Aorta (tissue), 5 donors: ENCODE measurements at places on chromosomes 7 and 10. TPM values are rescaled to one million over a fixed set of nuclear protein-coding genes. Genes with fewer than 3 reads are reported as not detected.

The GPR15LG gene
- not detected for total RNA-seq

The TAS2R5 gene
- 5.0 TPM for total RNA-seq

The HOXA7 gene
- total RNA-seq, result 4.7 TPM

GRCh38 chr10:35356725-35357092 is 20.4 kb downstream of the CCNY start:
- H3K4me1 ChIP-seq, result peaks cover 6% of the 10 kb centered on the region
- H3K27me3 ChIP-seq, result no peaks in the 10 kb centered on the region
- H3K27ac ChIP-seq, result no peak overlapping the region
- no peaks in the 10 kb centered on the region for H3K36me3 ChIP-seq
- H3K4me3 ChIP-seq, result no peak overlapping the region

GRCh38 chr7:2711895-2712675 is 24.1 kb downstream of the AMZ1 start:
- DNase-seq, result no peak
- H3K4me1 ChIP-seq, result no peaks in the 10 kb centered on the region
- no peaks in the 10 kb centered on the region for H3K36me3 ChIP-seq
- H3K27ac ChIP-seq, result no peak overlapping the region
- H3K27me3 ChIP-seq, result no peaks in the 10 kb centered on the region

DNA sequence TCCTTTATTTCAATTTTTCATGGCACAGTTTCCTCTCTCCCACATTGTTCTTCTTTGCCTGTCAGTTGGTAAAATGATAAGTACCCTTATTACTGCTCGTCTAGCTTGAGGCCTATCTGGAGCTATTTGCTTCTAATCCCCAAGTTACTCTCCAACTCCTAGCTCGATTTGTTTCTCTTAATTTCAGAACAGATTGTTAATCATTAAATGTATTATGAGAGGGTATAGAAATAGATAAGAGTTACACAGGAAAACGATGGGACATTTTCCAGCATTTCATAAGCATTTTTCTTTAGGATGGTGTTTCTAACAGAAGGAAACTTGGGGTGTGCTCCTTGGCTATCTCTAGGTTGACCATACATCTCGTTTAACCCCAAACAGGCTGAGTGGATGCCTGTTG is 540.5 kb upstream of the FZD8 start:
- DNase-seq, result no peak
- peaks cover 3% of the 10 kb centered on the region for H3K4me1 ChIP-seq
- no peak overlapping the region for H3K4me3 ChIP-seq
- no peaks in the 10 kb centered on the region for H3K36me3 ChIP-seq
- no peaks in the 10 kb centered on the region for H3K27me3 ChIP-seq

- no peak for DNase-seq
- H3K27ac ChIP-seq, result no peak overlapping the region
- H3K36me3 ChIP-seq, result no peaks in the 10 kb centered on the region
- no peak overlapping the region for H3K4me3 ChIP-seq
Observed at GRCh38 chr7:150968734-150969372, 9.3 kb downstream of the KCNH2 start.

GRCh38 chr7:155782466-155782865 is 29.8 kb downstream of the SHH start:
- no peak overlapping the region for H3K4me3 ChIP-seq
- no peak overlapping the region for H3K27ac ChIP-seq
- no peak for DNase-seq
- H3K4me1 ChIP-seq, result no peaks in the 10 kb centered on the region

GRCh38 chr10:100289641-100290040 is 3.2 kb upstream of the BLOC1S2 start:
- no peaks in the 10 kb centered on the region for H3K27me3 ChIP-seq
- no peak overlapping the region for H3K4me3 ChIP-seq
- H3K27ac ChIP-seq, result no peak overlapping the region
- no peaks in the 10 kb centered on the region for H3K36me3 ChIP-seq
- no peak for DNase-seq

- peak; percentile 86 for DNase-seq
- H3K27ac ChIP-seq, result no peak overlapping the region
- H3K27me3 ChIP-seq, result no peaks in the 10 kb centered on the region
- H3K4me3 ChIP-seq, result no peak overlapping the region
- H3K36me3 ChIP-seq, result no peaks in the 10 kb centered on the region
Observed at GRCh38 chr7:113421696-113422330, 303.5 kb upstream of the SMIM30 start.
